ENCODE measurements at places on chromosomes 11 and 22.

DNA sequence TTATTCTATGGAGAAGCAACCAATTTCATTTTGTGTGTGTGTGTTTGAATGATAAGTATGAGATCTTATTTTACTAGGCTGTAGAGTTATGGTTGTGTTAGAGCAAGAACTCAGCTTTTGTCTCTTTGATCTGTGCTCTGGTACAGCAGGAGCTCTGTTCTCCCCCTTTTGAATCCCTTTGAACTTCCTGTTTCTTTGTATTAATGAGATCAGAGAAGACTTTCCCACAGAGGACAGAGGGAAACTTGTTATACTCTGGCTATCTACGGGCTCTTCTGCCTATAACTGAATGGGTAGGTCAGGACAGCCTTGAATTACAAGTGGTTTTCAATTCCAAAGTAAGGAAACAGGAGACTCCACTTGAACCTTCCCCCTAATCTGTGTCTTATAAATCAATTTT is 1015.0 kb upstream of the RAG2 start:
- no peak for DNase-seq

DNA sequence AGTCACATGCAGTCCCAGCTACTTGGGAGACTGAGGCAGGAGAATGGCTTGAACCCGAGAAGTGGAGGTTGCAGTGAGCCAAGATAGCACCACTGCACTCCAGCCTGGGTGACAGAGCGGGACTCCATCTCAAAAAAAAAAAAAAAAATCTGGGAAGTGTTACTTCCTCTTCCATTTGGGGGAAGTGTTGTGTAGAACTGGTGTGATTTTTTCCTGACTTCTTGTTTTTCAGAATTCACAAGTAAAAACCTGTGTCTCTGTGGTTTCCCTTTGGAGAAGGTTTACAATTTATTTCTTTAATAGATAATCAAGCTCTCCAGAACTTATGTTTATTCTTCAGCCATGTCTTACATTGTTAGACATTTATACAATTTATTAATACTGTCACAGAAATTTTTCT is 396.1 kb downstream of the BRD1 start:
- DNase-seq: no peak

GRCh38 chr22:38755155-38755910 is 465 bp downstream of the SUN2 start:
- DNase-seq: peak; percentile 97

- peak; percentile 61 for DNase-seq
Measured at GRCh38 chr11:69718147-69718546, 14.3 kb upstream of the FGF19 start.

- DNase-seq: no peak
Measured at GRCh38 chr11:46239801-46240061, 37.7 kb upstream of the CREB3L1 start.

DNA sequence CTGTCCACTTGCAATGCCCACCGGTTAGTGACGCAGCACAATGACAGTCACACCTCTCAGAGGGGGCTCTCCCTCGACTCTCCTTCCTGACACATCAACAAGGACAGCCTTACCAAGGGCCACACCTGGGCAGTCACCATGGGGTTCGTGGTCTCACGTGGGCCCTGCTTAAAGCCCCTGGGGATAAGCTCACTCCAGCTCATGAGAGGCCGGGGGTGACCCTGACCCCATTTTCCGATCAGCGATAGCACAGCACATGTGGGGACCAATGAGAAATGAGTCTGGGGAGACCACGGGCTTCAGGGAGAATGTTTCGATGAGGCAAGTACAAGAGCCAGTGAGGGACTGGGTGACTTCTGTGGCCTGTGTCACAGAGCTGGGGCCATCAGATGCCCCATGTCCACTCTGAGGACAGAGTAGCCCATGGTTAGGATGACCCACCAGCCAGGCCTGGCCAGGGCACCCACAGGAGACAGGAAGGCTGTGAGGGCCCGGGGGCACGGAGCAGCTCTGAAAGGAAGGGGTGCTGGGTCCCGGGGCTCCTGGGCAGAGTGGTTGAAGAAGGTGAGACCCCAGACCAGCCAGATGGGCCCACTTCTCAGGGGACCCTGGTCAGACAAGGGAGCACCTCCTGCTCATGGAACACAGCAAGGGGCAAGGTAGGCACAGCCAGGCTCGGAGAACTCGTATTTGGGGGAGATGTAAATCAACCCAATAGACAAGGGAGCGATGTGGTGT is 128.8 kb downstream of the MED15 start:
- no peak for DNase-seq

GRCh38 chr11:107951155-107951554 is 22.9 kb downstream of the RAB39A start:
- no peak for DNase-seq

- no peak for DNase-seq
Measured at GRCh38 chr11:33310720-33311500, 53.7 kb downstream of the HIPK3 start.

GRCh38 chr11:57163160-57163868 is 18.4 kb upstream of the LRRC55 start:
- no peak for DNase-seq

GRCh38 chr22:29702931-29703501 is 16.8 kb upstream of the CABP7 start:
- DNase-seq: no peak

- DNase-seq: no peak
Measured at GRCh38 chr11:131684111-131685060, 314.0 kb downstream of the NTM start.

DNA sequence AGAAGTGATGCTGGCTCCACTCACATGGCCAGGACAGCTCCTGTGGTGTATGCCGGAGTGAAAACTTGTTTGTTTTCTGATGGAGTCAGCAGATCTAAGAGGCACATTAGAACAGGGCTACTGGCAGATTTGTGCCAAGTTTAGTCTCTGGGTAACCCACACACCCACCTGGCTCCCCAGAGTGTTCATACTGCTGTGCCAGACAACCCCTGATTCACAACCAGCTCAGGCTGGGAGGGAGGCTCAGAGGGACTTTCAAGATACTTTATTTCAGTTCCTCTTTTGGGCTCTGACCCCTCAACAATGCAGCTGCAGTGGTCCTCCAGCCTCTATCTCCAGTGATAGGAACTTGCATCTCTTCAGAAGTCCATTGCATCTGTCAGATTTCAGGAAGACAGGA is 8.5 kb downstream of the NTM start:
- no peak for DNase-seq

DNA sequence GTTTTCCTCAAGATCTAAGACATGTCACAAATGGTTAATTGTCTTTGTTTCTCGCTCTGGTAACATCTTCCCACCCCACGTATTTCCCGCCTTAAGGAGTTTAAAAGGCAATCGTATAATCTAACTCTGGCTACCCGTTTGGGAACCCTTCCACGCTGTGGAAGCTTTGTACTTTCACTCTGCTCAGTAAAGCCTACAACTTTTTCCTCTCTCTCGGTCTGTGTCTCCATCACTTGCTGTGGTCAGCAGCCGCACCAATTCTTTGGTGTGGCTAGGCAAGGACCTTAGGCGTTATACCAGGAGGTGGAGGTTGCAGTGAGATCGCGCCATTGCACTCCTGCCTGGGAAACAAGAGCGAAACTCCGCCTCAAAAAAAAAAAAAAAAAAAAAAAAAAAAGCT is 1430.1 kb downstream of the LRRC4C start:
- DNase-seq: no peak

GRCh38 chr11:127458561-127458960 is 458.0 kb upstream of the KIRREL3 start:
- DNase-seq: no peak

- no peak for DNase-seq
Measured at GRCh38 chr11:46357483-46357936, 10.2 kb downstream of the DGKZ start.

- no peak for DNase-seq
Measured at GRCh38 chr11:1836011-1836945, 1.5 kb downstream of the SYT8 start.

Measured in PC-9 (cell line).